Neural crest cell (in vitro differentiated cells): ENCODE measurements at places on chromosomes 6 and 20. TPM values are rescaled to one million over a fixed set of nuclear protein-coding genes. Genes with fewer than 3 reads are reported as not detected.

PLCB1 gene
- 10.7 and 13.7 TPM in 2 replicates for total RNA-seq

NKAPL gene
- not detected in 2 replicates for total RNA-seq

OPN5 gene
- total RNA-seq = not detected in 2 replicates

UTRN gene
- 74.0 and 76.8 TPM in 2 replicates for total RNA-seq

TBX18 gene
- total RNA-seq = 0.27 and 0.47 TPM in 2 replicates

SLC39A7 gene
- total RNA-seq = 95.7 and 103 TPM in 2 replicates

SUMO4 gene
- 1.8 and 2.4 TPM in 2 replicates for total RNA-seq

SMPDL3A gene
- 3.3 and 3.6 TPM in 2 replicates for total RNA-seq

RAMACL gene
- 0.70 and 0.98 TPM in 2 replicates for total RNA-seq

CLPSL2 gene
- total RNA-seq = not detected in 2 replicates

PACSIN1 gene
- 0.30 and 0.44 TPM in 2 replicates for total RNA-seq

HLA-DPB1 gene
- total RNA-seq = 18.7 and 20.4 TPM in 2 replicates

IL20RA gene
- total RNA-seq = not detected in 2 replicates

TIAM2 gene
- 33.5 and 36.8 TPM in 2 replicates for total RNA-seq

PAQR8 gene
- total RNA-seq = 10.5 and 10.7 TPM in 2 replicates

CCDC170 gene
- total RNA-seq = 0.25 and 0.37 TPM in 2 replicates
